H4 (cell line): ENCODE measurements at places on chromosomes 5 and 9. TPM values are rescaled to one million over a fixed set of nuclear protein-coding genes. Genes with fewer than 3 reads are reported as not detected.

Gene CYFIP2
- total RNA-seq, result 4.5 and 10.6 TPM in 2 replicates

Gene PCDHA11
- 5.0 and 7.7 TPM in 2 replicates for total RNA-seq

Gene TLX3
- total RNA-seq, result not detected in 2 replicates

Gene ARL14EPL
- 1.3 TPM in 1 of 2 replicates, not detected in the other for total RNA-seq

Gene PROB1
- not detected in 2 replicates for total RNA-seq

Gene TOR4A
- total RNA-seq, result 0.37 and 1.3 TPM in 2 replicates

Gene LVRN
- not detected in 2 replicates for total RNA-seq

Gene RMRP
- 4,639 and 15,849 TPM in 2 replicates for total RNA-seq

Gene NOP16
- 30.9 and 47.2 TPM in 2 replicates for total RNA-seq

Gene KIF27
- total RNA-seq, result 0.64 and 1.2 TPM in 2 replicates

Gene PCDHGA6
- total RNA-seq, result 0.97 and 1.5 TPM in 2 replicates

Gene FOXD4L6
- total RNA-seq, result 0.14 TPM in 1 of 2 replicates, not detected in the other

Gene MLLT3
- total RNA-seq, result 8.9 and 10.2 TPM in 2 replicates

Gene ATG10
- 5.8 and 15.1 TPM in 2 replicates for total RNA-seq

Gene TLR4
- 6.7 and 7.5 TPM in 2 replicates for total RNA-seq

Gene ABO
- not detected in 2 replicates for total RNA-seq

Gene KIF4B
- total RNA-seq, result 0.02 TPM in 1 of 2 replicates, not detected in the other

Gene PALM2AKAP2
- 1.3 and 2.1 TPM in 2 replicates for total RNA-seq

Gene GRM6
- not detected in 2 replicates for total RNA-seq

Gene ADAMTSL1
- 11.7 and 25.5 TPM in 2 replicates for total RNA-seq

Gene INIP
- 34.7 and 45.8 TPM in 2 replicates for total RNA-seq

Gene ADGRD2
- not detected in 2 replicates for total RNA-seq

Gene STPG3
- not detected in 2 replicates for total RNA-seq

Gene JAKMIP2
- total RNA-seq, result 8.4 and 11.7 TPM in 2 replicates

Gene INSYN2B
- 0.39 and 3.1 TPM in 2 replicates for total RNA-seq

Gene ECM2
- 2.0 and 5.2 TPM in 2 replicates for total RNA-seq

Gene GGTA1
- 0.35 TPM in 1 of 2 replicates, not detected in the other for total RNA-seq

Gene CCL27
- total RNA-seq, result not detected in 2 replicates

Gene C9
- not detected in 2 replicates for total RNA-seq

Gene SMIM33
- not detected in 2 replicates for total RNA-seq

Gene MARVELD2
- total RNA-seq, result 0.08 and 0.12 TPM in 2 replicates

Gene GABRB2
- total RNA-seq, result 0.64 and 0.81 TPM in 2 replicates

Gene IER5L
- total RNA-seq, result 12.9 and 24.3 TPM in 2 replicates

Gene GPR150
- total RNA-seq, result not detected in 2 replicates

Gene FREM1
- total RNA-seq, result 0.06 and 0.19 TPM in 2 replicates

Gene ANKHD1
- total RNA-seq, result 29.7 and 35.5 TPM in 2 replicates

Gene PCDHGB3
- total RNA-seq, result 0.87 and 1.2 TPM in 2 replicates

Gene NOL8
- total RNA-seq, result 10.7 and 11.0 TPM in 2 replicates

Gene CYLC2
- not detected in 2 replicates for total RNA-seq

Gene OR13J1
- not detected in 2 replicates for total RNA-seq

Gene DRD1
- total RNA-seq, result 0.25 and 0.29 TPM in 2 replicates

Gene AIF1L
- 3.3 TPM in 2 replicates for total RNA-seq

Gene ZDHHC11B
- total RNA-seq, result 0.19 and 0.35 TPM in 2 replicates

Gene MAN1B1
- 38.6 and 62.6 TPM in 2 replicates for total RNA-seq

Gene DOLK
- 23.3 and 28.3 TPM in 2 replicates for total RNA-seq
